Stimulated activated memory B cell treated with anti-CD40 and anti-IgM and Interleukin-4, amounts not matched to agents 10 μg/mL and 1 μg/mL and 100 μg/mL, for 72 hours (primary cell): ENCODE measurements at places on chromosomes 3 and 15.
A peak's percentile ranks its signal among the peaks of the same experiment; 100 is the strongest.

GRCh38 chr3:67884345-67884744 is 229.9 kb upstream of the SUCLG2 start:
- no peak for ATAC-seq

GRCh38 chr15:25238126-25238525 is 200.7 kb downstream of the UBE3A start:
- ATAC-seq, result no peak

DNA sequence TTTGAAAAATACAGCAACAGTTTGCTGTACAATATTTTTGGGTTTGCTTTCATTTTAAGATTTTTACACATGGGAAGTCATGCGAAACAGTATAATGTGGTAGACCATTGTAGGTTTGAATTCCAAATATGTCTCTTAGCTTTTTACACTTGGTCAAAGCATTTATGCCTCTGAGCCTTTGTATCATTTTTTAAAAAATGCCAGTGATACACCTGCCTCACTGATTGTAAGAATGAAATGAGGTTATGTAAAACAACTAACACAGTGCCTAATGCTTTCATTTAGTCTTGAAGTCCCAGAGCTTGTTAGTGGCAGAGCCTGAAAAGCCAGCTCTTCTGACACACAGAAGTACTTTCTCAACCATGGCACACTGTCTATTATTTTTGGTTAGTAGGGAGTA is 202.0 kb downstream of the UBE2E2 start:
- ATAC-seq, result no peak

DNA sequence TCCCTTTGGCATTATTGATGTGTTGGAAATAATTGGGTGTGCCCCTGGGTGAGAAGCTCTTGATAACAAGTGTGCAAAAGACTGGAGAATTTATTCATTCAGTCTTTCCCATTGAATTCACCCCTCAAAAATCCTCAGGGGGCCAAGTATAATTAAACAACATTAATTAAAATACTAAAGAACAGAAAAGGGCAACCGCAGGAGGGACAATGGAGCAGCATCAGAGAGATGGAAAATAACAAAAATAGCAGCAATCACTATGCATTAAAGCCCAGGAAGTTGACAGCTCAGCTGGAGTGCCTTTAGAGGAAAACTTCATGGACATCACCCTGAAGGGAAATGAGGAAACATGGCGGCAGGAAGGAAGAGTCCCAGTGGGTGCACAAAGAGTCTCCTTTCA is 227.6 kb downstream of the MINAR1 start:
- ATAC-seq, result no peak

DNA sequence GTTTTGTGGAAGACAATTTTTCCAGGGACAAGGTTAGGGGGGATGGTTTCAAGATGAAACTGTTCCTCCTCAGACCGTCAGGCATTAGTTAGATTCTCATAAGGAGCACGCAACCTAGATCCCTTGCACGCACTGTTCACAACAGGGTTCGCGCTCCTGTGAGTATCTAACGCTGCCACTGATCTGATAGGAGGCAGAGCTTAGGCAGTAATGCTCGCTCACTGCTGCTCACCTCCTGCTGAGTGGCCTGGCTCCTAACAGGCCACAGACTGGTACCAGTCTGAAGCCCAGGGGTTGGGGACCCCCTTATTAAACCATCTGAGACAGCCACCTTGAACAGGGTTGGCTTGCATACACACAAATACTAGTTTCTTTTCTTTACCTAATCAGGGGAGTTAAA is 13.5 kb upstream of the IMPG2 start:
- no peak for ATAC-seq

DNA sequence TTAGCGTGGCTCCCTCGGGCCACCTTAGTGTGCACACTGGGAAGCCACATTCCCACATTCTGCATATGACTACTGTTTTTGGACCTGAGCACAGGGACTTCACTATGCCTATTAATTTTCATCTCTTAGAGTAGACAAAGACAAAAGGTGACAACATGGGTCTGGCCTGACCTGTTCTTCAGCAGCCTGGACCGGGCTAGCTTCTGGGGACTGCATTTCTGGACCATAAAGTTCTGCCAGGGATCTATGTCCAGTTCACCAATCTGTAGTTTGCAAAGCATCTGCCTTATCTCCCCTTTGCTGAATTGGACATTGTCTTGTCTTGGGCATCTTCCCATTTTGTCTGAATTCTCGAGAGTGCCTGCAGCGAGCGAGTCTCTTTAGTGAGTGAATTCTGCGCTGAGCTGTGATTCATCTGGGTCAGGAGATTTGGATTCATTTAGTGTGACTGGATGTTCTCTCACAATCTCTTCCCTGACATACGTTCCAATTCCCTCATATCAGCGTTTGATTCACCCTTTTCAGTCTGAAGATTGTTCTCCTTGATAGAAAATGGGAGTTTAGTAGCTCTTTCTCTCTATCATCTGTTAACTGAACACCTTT is 112.2 kb upstream of the PLXNA1 start:
- ATAC-seq, result no peak

GRCh38 chr3:137163958-137164357 is 206.2 kb downstream of the IL20RB start:
- ATAC-seq, result no peak

DNA sequence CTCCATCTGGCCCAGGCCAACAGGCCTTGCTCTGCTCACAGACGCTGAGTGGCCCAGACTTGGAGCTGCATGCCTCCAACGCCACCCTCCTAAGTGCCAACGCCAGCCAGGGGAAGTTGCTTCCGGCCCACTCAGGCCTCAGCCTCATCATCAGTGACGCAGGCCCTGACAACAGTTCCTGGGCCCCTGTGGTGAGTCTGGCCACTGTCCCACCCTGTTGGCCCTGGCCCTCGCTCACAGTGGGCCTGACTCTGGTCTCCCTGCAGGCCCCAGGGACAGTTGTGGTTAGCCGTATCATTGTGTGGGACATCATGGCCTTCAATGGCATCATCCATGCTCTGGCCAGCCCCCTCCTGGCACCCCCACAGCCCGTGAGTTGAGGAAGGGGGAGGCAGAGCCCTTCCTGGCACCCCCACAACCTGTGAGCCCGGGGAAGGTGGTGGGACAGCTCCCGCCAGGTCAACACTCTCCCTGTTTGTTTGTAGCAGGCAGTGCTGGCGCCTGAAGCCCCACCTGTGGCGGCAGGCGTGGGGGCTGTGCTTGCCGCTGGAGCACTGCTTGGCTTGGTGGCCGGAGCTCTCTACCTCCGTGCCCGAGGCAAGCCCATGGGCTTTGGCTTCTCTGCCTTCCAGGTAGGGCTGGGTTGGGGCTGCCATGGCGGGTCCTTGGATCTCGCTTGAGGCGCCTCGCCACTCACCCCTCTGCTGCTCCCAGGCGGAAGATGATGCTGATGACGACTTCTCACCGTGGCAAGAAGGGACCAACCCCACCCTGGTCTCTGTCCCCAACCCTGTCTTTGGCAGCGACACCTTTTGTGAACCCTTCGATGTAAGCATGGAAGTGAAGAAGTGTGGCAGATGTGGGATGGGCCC is 10.0 kb downstream of the NT5DC2 start:
- no peak for ATAC-seq

GRCh38 chr3:19531426-19531825 is 383.1 kb downstream of the KCNH8 start:
- ATAC-seq, result no peak

DNA sequence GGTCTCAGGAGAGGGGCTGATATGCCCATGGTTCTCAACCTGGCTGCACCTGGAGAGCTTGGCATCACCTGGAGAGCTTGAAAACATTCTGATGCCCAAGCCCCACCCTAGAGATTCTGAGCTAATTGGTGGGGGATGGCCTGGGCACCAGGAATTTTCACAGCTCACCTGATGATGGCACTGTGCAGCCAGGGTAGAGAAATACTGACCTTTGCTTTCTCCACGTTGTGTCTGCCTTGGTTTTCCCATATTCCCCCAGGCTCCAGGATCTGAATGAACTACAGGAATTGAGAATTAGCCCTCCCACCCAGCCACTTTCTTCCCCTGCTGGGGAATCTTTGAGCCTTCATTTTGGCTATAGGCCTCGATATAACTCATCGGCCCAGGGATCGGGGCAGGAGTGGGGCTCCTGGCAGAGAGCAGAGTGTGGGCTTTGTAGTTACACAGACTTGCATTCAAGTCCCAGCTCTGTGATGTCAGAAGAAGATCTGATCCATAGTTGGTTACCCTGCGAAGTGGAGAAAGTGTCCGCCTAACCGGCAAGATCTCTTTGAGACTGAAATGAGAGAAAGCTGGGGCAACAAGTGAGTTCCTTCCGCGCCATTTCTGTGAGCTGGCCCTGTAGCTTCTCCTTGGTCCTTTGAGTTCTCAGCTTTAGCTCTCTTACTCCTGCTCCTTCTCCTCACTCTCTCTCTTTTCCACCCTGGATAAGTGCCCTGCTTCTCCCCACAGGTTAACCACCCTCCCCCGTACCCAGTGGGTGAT is 33.1 kb upstream of the UBE2Q2 start:
- no peak for ATAC-seq

GRCh38 chr3:13308380-13308801 is 111.7 kb downstream of the NUP210 start:
- peak; percentile 44 for ATAC-seq

DNA sequence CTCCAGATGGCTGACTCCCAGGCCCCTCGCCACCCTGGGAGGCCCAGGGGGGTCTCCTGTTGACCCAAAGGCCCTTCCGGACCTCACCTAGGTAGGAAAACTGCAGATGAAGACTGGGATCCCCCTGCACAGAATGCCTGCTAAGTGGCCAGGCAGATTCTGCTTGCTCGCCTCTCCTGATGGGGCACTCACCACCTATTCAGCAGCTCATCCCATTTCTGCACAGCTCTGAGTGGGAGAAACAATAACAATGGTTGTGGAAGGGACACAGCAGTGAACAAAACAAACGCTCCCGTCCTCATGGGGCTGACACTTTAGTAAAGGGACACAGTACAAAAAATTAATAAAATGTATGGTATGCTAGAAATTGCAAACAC is 24.9 kb upstream of the FGD5 start:
- no peak for ATAC-seq

GRCh38 chr15:96948981-96949380 is 618.5 kb downstream of the NR2F2 start:
- no peak for ATAC-seq

- no peak for ATAC-seq
Observed at GRCh38 chr3:154334973-154335420, 10.7 kb upstream of the DHX36 start.

GRCh38 chr15:57423599-57424140 is 47.4 kb downstream of the CGNL1 start:
- ATAC-seq, result peak; percentile 15

GRCh38 chr15:26866298-26867199 is at the start of gene GABRA5:
Gene GABRA5, plus strand, starts transcription at chr15:26867062. Its CDS starts 2,187 bp downstream, at chr15:26869249.
- ATAC-seq, result no peak

DNA sequence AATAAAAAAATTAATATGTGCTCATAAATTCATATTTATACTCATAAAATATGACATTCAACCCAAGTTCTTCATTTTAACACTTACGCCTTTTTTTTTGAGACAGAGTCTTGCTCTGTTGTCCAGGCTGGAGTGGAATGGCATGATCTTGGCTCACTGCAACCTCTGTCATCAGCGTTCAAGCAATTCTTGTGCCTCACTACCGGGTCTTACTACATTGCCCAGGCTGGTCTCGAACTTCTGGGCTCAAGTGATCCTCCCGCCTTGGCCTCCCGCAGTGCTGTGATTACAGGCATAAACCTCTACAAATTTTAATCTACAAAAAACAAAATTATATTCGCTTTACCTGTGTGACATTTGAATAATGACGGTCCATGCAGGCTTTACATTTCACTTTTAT is 74.1 kb upstream of the SNRPN start:
- ATAC-seq, result no peak

DNA sequence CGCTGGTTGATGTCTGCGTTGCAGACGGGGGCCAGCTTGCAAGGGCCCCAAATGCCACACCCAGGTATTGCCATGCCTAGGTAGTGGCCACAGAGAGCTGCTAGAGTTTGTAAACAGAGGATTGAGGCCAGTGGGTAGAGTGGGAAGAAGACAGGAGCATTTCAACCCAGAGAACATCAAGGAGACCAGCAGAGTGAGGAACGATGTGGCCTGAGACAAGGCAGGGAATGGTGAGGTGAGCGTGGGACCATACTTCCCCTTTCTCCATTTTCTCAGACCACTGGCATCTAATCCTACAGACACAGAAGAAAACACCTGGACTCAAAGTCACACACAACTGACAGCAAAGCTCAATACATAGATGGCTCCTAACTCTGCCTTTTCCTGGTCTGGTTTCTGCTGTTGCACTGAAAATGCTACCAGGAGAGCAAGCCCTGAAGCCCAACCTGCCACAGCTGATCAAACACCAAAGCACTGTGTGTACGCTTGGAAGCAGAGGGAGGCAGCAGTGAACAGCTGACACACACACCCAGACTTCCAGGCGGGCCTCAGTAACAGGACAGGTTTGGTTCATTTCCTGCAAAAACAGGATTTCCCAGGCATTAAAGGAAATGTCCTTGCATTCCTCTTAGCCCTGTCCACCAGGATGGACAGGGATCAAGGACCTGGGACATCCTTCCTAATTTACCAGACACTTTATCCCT is 1.6 kb downstream of the FAM174B start:
- no peak for ATAC-seq

GRCh38 chr15:90624278-90624981 is 92.7 kb upstream of the BLM start:
- ATAC-seq, result no peak

DNA sequence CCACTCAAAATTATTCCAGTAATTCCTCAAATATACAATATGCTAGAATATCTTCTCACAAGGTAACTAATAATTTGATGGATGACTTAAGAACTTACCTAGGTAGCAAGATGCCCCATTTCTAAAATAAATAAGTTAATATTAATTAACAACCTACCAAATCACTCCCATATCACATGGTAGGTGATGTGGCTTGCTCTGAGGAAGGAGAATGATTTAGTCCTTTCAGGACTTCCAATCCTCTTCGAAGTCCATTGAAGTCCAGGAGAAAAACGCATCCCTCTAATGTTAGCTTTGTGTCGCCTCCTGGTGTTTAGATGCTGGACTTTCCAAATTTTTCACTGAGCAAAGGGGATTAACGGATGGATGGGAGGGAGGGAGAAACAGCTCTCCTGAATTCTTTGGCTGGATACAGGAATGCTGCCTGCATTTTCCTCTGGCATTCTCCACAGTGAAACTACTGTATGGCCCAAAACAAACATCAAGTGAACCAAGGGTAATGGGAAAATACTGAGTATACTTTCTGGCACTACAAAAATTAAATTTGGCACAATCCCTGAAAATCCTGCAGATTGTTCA is 58.6 kb downstream of the PRICKLE2 start:
- no peak for ATAC-seq

- ATAC-seq, result no peak
Observed at GRCh38 chr15:90570643-90571042, 40.9 kb downstream of the CRTC3 start.
